Sigmoid colon (tissue), 7 donors: ENCODE measurements at places on chromosomes 13 and 19.
A peak's percentile ranks its signal among the peaks of the same experiment; 100 is the strongest.

- no peak for DNase-seq
Observed at GRCh38 chr13:79226250-79226649, 179.8 kb downstream of the RBM26 start.

- peak; percentile 56 for DNase-seq
Observed at GRCh38 chr19:14401468-14402195, 17.5 kb downstream of the DDX39A start.

- DNase-seq, result no peak
Observed at GRCh38 chr19:18790566-18791314, at the start of gene COMP. Gene COMP, minus strand, starts transcription at chr19:18791305. Its CDS starts 36 bp downstream, at chr19:18791269.

DNA sequence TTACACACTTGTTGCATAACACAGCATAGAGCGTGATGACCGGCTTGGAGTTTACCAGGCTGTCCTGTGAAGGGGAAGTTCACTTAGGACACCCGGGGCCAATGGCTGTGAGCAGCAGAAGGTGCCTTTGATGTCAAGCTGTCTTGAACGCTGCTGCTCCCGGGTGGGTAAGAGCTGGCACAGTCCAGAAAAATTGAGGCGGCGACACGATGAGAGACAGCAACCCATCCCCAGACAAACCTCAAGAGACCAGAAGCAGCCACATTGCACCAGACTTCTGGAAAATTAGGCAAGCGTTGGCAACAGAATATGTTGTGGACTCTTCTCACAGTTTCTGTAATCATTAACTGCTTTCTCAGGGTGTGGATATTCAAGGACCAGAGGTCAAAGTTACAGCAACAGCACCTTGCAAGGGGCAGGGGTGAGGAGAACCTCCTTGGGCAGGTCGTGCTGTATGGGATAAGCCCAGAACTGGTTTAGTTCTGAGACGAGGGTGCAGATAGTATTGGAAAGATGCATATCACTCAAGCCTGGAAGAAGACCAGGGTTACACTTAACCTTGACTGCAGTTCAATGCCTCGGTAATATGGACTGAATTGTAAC is 10.1 kb downstream of the NFILZ start:
- DNase-seq, result peak; percentile 80

DNA sequence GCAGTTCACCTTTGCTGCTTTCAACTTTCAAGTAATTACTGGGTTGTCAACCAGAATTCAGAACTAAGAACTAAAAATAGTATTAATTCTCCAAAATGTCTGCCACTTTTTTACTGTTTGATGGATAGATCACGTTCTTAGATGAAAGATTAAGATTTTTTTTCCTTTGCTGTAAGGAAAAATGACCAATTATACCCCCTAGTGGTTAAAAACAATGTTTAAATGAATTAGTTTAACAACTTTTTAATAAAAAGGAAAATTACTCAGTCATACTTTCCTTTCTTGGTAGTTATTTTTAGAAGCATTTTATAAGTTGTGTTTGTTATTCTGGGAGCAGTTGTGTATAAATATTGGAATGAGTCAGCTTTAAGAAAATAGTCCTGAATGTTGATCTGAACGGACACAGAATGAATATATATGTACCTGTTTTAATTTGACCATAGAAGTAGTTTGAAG is 4.6 kb downstream of the TM9SF2 start:
- no peak for DNase-seq

- no peak for DNase-seq
Observed at GRCh38 chr13:27470075-27470820, 19.9 kb upstream of the MTIF3 start.

GRCh38 chr13:80717776-80718175 is 376.9 kb upstream of the SPRY2 start:
- DNase-seq, result no peak

DNA sequence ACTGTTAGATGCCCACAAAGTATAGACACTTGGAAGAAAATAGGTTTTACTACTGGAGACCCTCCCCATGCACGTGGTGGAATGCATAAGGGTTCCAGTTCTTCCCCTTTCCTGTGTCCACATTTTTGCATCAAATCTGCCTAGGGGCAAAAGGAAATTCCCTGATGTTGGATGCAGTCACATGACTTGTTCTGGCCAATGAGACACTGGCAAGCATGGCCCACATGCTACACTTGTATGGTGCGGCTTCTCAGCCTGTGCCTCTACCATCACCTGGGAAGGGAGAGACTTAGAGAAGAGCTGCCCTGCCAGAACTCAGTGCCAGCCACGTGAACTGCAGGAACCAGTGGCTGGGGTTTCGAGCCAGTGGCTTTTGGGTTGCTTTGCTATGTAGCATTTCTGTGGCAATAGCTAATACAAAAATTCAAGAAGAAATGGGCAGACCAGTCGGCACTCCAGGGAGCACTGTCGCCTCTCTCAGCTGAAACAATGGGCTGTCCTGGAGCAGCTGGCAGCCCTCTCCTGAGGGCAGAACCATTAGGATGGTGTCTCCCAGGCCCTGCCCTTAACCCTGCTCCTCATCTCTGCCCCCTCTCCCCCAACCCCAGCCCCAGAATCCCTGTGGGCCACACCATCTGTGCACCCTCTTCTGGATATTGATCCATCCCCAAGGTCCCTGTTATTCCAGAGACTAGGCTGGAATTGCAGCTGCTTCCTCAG is 634.0 kb downstream of the UQCRFS1 start:
- DNase-seq, result no peak

- DNase-seq, result no peak
Observed at GRCh38 chr19:17321655-17322489, 12.5 kb downstream of the DDA1 start.

DNA sequence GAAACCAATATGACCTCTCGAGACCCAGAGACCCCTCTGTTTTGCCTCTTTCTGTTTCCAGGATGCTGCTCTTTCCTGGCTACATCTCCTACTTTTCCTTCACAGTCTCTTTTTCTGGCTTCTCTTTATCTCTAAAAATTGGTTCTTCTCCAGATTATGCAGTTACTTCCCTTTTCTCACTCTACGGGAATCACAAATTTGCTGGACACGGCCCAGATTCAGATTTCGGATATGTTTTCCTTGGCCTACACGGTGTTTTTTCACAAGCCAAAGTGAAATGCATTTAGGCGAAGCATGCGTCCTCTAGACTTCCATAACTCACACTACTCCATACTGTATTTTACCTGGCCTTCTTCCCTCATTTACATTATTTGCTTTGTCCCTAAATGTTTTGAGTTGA is 214.7 kb upstream of the MIR17HG start:
- DNase-seq, result no peak

DNA sequence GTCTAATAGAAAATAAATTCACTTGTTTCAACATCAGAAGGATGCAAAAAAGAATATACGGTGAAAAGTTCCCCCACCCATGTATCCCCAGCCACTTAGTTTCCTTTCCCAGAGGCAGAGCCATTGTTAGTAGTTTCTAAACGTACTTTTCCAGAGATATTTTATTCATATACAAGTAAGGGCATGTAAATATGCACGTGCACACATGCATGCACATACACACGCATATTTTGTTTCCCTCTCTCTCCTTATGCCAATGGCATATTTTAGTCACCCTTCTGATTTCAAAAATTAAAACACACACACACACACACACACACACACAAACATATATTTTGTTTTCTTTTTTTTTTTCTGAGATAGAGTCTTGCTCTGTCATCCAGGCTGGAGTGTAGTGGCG is 147.4 kb downstream of the PDS5B start:
- DNase-seq, result no peak
